ENCODE measurements at places on chromosomes 1 and 21. TPM values are rescaled to one million over a fixed set of nuclear protein-coding genes. Genes with fewer than 3 reads are reported as not detected.

The SAMD13 gene
- total RNA-seq: 2.0 TPM

The CELA3B gene
- not detected for total RNA-seq

The MAP1LC3C gene
- 0.19 TPM for total RNA-seq

The GBP2 gene
- 8.8 TPM for total RNA-seq

The ILDR2 gene
- total RNA-seq: 3.6 TPM

The ITGB2 gene
- 18.6 TPM for total RNA-seq

The LCE1B gene
- total RNA-seq: not detected

DNA sequence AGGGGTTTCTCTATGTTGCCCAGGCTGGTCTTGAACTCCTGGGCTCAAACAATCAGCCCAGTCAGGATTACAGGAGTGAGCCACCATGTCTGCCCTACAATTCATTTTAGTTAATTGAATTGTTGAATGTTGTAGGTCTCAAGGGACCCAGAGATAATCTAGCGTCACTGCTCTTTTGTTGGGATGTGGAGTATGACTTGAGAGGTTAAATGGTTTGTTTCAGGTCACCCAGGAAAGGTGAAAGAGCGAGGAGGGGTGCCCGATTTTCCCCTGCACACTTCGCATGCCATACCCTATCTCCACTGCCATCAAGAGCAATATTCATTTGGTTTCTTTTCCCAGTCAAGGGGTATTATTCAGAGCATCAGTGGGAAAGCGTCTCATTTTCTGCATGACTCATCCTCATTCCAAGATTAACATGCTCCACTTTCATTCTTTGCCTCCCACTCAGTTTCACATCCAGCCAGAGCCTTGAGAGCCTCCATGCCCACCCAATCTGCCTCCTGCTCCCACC lies 13.1 kb upstream of the SLC30A1 start:
- H3K4me1 ChIP-seq: no peaks in the 10 kb centered on the region
- no peaks in the 10 kb centered on the region for H3K27me3 ChIP-seq
- H3K36me3 ChIP-seq: no peaks in the 10 kb centered on the region
- no peak for DNase-seq
- no peak overlapping the region for H3K4me3 ChIP-seq
- H3K27ac ChIP-seq: no peak overlapping the region

GRCh38 chr1:105838071-105838470 lies 1218.4 kb upstream of the PRMT6 start:
- no peaks in the 10 kb centered on the region for H3K4me1 ChIP-seq
- H3K27ac ChIP-seq: no peak overlapping the region
- H3K36me3 ChIP-seq: no peaks in the 10 kb centered on the region
- no peak for DNase-seq
- no peaks in the 10 kb centered on the region for H3K27me3 ChIP-seq
- H3K4me3 ChIP-seq: no peak overlapping the region

- peak overlapping the region; percentile 87 for H3K4me3 ChIP-seq
- H3K36me3 ChIP-seq: peaks cover 6% of the 10 kb centered on the region
- peaks cover 88% of the 10 kb centered on the region for H3K4me1 ChIP-seq
- H3K27me3 ChIP-seq: no peaks in the 10 kb centered on the region
Measured at GRCh38 chr1:46603481-46603857, 599 bp downstream of the MKNK1 start.

GRCh38 chr1:160429125-160429561 lies 28.8 kb downstream of the VANGL2 start:
- no peaks in the 10 kb centered on the region for H3K27me3 ChIP-seq
- peak overlapping the region; percentile 6 for H3K27ac ChIP-seq
- peaks cover 19% of the 10 kb centered on the region for H3K4me1 ChIP-seq
- peaks cover 4% of the 10 kb centered on the region for H3K36me3 ChIP-seq

- H3K27ac ChIP-seq: no peak overlapping the region
- DNase-seq: peak; percentile 19
- H3K4me3 ChIP-seq: no peak overlapping the region
- H3K4me1 ChIP-seq: peaks cover 16% of the 10 kb centered on the region
Measured at GRCh38 chr1:31102501-31102950, 37.0 kb upstream of the PUM1 start.

- DNase-seq: no peak
- no peaks in the 10 kb centered on the region for H3K27me3 ChIP-seq
- peaks cover 22% of the 10 kb centered on the region for H3K36me3 ChIP-seq
- no peaks in the 10 kb centered on the region for H3K4me1 ChIP-seq
- H3K4me3 ChIP-seq: no peak overlapping the region
- H3K27ac ChIP-seq: no peak overlapping the region
Measured at GRCh38 chr1:215625949-215626348, 58.8 kb downstream of the KCTD3 start.

DNA sequence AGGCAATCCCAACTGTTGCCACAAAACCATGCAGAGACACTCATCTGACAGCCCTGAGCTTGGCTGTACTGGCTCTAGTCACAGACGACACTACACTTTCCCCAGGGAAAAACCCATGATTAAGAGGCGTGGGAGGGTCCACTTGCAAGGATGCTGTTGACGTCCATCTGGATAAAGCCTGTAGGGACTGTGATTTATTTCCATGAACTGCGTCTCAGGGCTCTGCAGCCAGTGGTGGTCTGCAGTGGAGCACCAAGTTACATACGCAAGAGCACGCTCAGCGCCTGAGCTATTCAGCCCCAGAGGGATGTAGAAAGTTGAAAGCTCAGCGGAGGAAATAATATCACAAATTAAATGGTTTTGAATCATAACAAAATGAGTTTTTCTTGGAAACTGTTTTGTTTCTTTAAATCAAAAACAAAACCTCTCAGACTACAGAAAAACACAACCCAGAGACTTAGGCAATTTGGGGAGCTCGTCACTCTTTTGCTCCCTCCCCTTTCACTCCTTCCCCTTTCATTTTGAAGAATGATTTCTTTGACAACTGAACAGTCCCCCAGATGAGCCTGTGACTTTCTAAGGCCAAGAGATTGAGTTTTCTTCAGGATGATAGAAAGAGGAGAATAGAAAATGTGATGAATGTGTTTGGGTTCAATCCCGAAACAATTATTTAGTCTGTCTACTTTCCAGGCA lies 71.2 kb downstream of the NGF start:
- peaks cover 21% of the 10 kb centered on the region for H3K4me1 ChIP-seq
- no peaks in the 10 kb centered on the region for H3K36me3 ChIP-seq
- H3K27ac ChIP-seq: peak overlapping the region; percentile 72
- H3K27me3 ChIP-seq: no peaks in the 10 kb centered on the region
- peak; percentile 53 for DNase-seq

DNA sequence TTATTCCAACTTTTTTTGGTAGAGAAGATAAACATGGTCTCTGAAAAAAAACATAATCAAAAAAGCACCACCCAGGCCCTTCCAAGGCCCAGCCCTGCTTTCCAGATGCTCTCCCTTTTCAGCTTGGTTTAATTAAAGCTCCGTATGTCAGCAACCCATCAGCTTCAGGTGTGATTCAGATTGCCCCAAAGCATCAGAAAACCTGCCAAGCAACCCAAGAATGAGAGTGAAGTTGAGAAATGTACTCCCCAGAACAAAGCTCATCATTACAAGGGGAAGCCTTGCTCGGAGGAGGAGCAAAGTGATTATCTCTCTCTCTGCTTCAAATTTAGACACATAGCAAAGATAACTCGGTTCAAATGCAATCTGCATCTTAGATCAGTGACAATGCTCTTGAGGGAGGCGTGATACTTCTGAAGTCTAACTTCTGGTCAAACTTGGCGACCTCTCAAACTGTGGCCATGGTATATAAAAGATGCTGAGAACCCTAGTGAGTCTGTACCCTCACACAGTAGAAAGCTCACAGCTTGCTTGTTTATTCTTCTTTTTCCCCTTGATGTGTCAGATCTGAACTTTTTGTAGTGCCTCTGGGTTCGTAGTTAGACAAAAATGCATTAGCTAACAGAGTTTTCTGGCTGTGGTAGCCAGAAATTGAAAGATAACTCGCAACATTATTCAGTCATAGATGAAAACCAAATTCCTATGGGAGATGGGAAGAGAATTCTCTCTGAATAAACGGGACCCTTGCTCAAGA lies 63.3 kb upstream of the ZC3H11B start:
- H3K27ac ChIP-seq: no peak overlapping the region
- H3K4me1 ChIP-seq: peaks cover 12% of the 10 kb centered on the region
- no peak for DNase-seq
- no peaks in the 10 kb centered on the region for H3K36me3 ChIP-seq
- no peak overlapping the region for H3K4me3 ChIP-seq
- H3K27me3 ChIP-seq: no peaks in the 10 kb centered on the region

DNA sequence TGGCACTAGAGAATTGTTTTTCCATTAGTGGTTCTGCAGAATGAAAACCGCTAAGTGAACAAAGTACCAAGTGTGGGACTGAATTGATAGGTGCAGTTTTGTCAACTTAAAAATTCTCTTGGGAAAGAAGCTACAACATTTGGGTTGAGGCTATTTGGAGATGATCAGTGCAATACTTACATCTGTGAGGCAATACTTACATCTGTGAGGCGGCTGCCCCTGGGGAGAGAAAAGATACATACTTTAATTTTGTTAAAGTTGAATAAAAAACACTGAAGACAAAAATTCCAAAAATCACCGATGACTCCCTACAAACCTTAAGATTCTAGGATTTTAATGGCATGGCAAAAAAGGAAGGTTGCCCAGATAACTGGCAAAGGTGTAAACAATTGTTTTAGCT lies 1.7 kb downstream of the CFAP410 start:
- DNase-seq: no peak
- peaks cover 17% of the 10 kb centered on the region for H3K36me3 ChIP-seq
- no peaks in the 10 kb centered on the region for H3K27me3 ChIP-seq
- H3K4me3 ChIP-seq: no peak overlapping the region

- H3K4me3 ChIP-seq: no peak overlapping the region
- H3K27me3 ChIP-seq: peaks cover 31% of the 10 kb centered on the region
- peaks cover 13% of the 10 kb centered on the region for H3K4me1 ChIP-seq
- no peak for DNase-seq
- no peak overlapping the region for H3K27ac ChIP-seq
- no peaks in the 10 kb centered on the region for H3K36me3 ChIP-seq
Measured at GRCh38 chr1:245605480-245606156, 450.8 kb downstream of the KIF26B start.

DNA sequence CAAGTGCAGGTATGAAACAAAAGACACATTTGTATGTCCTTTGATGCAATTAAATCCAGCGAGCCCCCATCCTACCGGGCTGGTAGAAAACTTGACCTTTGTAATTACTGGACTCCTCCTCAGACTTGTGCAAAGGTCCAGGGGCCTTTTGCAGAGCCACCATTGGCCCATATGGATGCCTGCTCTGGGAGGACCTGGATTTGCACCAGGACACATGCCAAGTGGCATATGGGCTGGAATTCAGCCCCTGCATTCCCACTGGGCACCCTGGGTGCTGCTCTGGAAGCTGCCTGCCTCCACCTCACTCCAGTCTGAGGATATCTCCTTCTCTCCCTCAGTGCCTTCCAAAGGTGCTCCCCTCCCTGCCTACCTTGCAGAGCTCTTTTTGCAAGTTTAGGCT lies 36.0 kb downstream of the LACTBL1 start:
- no peak for DNase-seq
- H3K27me3 ChIP-seq: peaks cover 18% of the 10 kb centered on the region
- H3K27ac ChIP-seq: no peak overlapping the region

DNA sequence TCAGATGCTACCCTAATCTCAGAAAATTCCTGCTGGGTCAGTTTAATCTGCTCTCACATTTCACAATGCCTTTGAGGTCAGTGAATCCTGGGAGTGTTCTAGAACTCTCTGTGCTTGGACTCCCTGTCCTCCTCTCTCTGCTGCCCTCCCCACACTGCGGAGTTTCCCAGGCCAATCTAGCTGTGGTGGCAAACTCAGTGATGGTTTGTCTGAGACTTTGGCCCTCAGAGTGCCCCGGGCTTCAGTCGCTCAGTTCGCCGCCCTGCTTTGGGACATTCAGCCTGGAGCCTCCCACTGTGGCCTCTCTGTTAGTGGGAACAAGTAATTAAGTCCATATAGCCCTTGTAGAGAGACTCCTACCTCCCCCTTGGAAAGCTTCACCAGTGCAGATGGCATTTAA lies 7.1 kb downstream of the C1orf226 start:
- no peaks in the 10 kb centered on the region for H3K36me3 ChIP-seq
- H3K4me1 ChIP-seq: no peaks in the 10 kb centered on the region
- no peak overlapping the region for H3K27ac ChIP-seq
- H3K4me3 ChIP-seq: no peak overlapping the region
- H3K27me3 ChIP-seq: peaks cover 9% of the 10 kb centered on the region
- DNase-seq: no peak

- H3K27ac ChIP-seq: no peak overlapping the region
- H3K4me1 ChIP-seq: no peaks in the 10 kb centered on the region
- H3K4me3 ChIP-seq: no peak overlapping the region
- DNase-seq: no peak
Measured at GRCh38 chr1:2468041-2468472, 8.0 kb upstream of the PLCH2 start.

- no peaks in the 10 kb centered on the region for H3K27me3 ChIP-seq
- no peak overlapping the region for H3K4me3 ChIP-seq
- no peaks in the 10 kb centered on the region for H3K4me1 ChIP-seq
- peaks cover 74% of the 10 kb centered on the region for H3K36me3 ChIP-seq
- DNase-seq: no peak
Measured at GRCh38 chr1:3881193-3881480, 18.9 kb downstream of the C1orf174 start.

- no peak overlapping the region for H3K27ac ChIP-seq
- H3K4me3 ChIP-seq: no peak overlapping the region
- H3K4me1 ChIP-seq: peaks cover 26% of the 10 kb centered on the region
- no peaks in the 10 kb centered on the region for H3K36me3 ChIP-seq
Measured at GRCh38 chr1:30818568-30819243, 61.1 kb upstream of the LAPTM5 start.

DNA sequence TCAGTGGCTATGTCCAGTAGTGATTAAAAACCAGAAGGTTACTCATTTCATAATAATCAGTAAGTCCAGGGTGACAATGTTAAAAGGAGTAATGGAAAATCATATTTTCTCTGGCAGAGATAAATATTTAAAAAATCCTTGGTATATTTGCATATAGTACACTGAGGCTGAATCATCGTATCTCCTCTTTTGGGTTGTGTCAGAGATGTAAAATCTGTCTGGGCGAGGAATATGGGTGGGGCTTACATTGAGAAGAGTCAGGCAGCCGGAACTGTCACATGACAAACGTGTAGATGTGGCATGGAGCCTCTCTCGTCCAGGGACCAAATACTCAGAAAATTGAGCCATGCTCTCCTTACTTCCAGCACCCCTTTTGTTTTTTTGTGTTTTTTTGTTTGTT lies 120.9 kb downstream of the FMN2 start:
- DNase-seq: no peak
- no peak overlapping the region for H3K4me3 ChIP-seq
- H3K36me3 ChIP-seq: no peaks in the 10 kb centered on the region
- no peak overlapping the region for H3K27ac ChIP-seq

- H3K4me1 ChIP-seq: peaks cover 20% of the 10 kb centered on the region
- peaks cover 35% of the 10 kb centered on the region for H3K27me3 ChIP-seq
- no peaks in the 10 kb centered on the region for H3K36me3 ChIP-seq
- no peak overlapping the region for H3K4me3 ChIP-seq
- peak; percentile 7 for DNase-seq
Measured at GRCh38 chr1:6099297-6099696, 53.6 kb downstream of the KCNAB2 start.

GRCh38 chr1:93712741-93713140 lies 31.1 kb upstream of the BCAR3 start:
- H3K27me3 ChIP-seq: no peaks in the 10 kb centered on the region
- peaks cover 57% of the 10 kb centered on the region for H3K4me1 ChIP-seq
- no peak for DNase-seq
- H3K4me3 ChIP-seq: no peak overlapping the region
- no peak overlapping the region for H3K27ac ChIP-seq

GRCh38 chr1:226475142-226475511 lies 67.2 kb upstream of the PARP1 start:
- no peak for DNase-seq
- H3K4me1 ChIP-seq: peaks cover 13% of the 10 kb centered on the region
- peaks cover 6% of the 10 kb centered on the region for H3K27me3 ChIP-seq
- no peak overlapping the region for H3K27ac ChIP-seq
- H3K36me3 ChIP-seq: no peaks in the 10 kb centered on the region

GRCh38 chr1:5996641-5997270 lies 4.5 kb upstream of the NPHP4 start:
- H3K36me3 ChIP-seq: no peaks in the 10 kb centered on the region
- no peaks in the 10 kb centered on the region for H3K27me3 ChIP-seq
- peaks cover 29% of the 10 kb centered on the region for H3K4me1 ChIP-seq
- peak; percentile 4 for DNase-seq
- no peak overlapping the region for H3K4me3 ChIP-seq
